Stimulated activated CD8-positive, alpha-beta memory T cell treated with anti-CD3 and anti-CD28 coated beads, Interleukin-15, amount 100 ng/mL, for 4 hours (primary cell): ENCODE measurements at places on chromosomes 2 and 18.

- DNase-seq = no peak
These were observed 3.8 kb downstream of the TGIF1 start for GRCh38 chr18:3453540-3454364.

- DNase-seq = no peak
These were observed 13.1 kb downstream of the PKDCC start for GRCh38 chr2:42060718-42061619.

- DNase-seq = no peak
These were observed 421.0 kb downstream of the PARD3B start for GRCh38 chr2:204966245-204966644.

DNA sequence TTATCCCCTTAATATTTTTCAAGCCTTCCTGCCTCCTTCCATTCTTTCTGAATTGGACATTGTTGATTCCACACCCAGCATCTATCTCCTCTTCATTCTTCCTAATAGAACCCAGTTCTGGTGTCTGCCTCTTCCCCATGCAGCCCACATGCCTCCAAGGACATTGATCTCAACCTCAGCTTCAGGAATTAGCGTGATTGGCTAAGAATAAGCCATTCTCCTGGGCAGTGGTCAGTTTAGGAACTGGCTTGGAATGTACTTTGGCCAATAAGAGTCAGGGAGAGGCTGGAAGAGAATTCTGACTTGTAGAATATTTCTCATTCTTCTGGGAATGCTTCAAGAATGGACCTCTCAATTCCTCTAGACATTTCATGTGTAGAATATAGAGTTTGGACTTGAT, 25.9 kb upstream of the GCC2 start:
- no peak for DNase-seq

GRCh38 chr2:224405841-224406370, 4.0 kb upstream of the FAM124B start:
- no peak for DNase-seq

DNA sequence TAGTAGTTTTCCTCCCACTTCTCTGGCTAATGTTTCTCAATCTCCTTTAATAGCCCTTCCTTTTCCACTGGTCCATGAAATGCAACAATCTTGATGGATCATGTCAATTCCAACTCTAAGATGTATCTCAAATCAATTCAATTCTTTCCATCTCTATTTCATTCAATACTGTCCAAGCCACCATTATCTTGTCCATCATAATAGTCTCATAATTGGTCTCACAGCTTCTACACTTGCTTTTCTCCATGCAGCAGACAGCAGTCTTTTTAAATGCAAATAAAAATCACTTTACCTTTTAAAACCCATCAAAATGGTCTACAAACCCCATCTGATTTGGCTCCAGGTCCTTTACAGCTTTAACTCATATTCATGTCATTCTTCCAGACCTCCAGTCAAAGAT, 226.6 kb downstream of the EPHA4 start:
- DNase-seq = no peak
